ENCODE measurements at places on chromosomes 7 and 10.
A peak's percentile ranks its signal among the peaks of the same experiment; 100 is the strongest.

DNA sequence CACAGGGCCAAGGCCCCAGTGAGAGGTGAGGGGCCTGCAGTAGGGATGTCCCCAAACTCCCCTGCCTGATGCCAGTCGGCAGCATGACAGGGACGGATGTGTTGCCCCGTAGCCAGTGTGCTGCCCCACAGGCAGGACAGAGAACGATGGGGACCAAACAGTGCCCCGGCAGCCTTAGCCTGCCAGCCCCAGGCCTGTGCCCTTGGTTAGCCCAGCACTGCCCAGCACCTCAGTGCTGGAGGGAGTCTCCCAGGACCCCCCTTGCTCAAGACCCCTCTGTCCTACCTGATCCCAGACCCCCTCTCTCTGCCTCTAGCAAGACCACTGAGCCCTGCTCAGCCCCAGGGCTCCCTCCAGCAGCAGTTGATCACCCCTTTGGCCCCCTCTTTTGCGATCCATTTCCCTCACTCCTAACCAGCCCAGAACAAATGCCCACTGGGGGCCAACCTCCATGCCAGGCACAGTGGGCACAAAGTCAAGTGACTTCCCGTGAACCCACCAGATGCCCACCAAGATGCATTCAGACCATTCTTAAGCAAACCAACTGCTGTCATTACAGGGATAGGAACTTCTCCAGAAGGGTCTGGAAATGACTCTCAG is 34.0 kb downstream of the OAT start:
- DNase-seq, result no peak

DNA sequence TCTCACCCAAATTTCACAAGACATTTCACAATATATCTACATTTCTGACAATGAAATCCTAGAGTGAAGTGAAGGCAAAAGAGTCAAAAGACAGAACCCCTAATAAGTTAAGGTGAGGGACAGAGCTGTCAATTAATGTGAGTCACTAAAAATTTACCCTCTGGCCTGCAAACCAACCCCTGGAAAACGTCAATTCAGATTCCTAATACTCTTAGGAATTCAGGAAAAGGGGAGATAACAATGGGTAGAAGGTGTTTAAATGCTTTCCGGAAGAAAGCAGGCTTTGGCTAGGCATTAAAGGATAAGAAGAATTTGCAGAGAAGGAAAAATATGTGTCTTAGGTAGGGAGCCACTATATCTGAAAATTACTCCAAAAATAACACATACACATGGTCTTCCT is 299.6 kb downstream of the INHBA start:
- no peak for DNase-seq

DNA sequence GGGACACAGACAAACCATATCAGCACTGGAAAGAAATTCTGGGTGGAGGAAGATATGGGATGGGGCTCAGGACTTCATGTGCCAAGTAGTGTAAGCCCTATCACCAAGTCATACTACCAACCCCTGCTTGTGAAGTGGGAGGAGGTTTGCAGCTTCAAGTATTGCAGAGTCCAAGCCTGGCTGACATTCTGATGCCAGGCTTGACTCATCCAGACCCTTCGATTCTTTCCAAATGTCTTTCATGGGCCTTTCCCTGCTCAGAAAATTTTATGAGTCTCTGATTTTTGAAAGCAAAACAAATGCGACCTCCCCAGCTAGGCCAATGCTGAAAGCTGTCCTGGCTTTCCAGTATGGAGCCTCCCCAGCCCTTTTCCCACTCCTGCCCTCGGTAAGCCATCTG is 45.1 kb upstream of the SMNDC1 start:
- DNase-seq, result no peak

DNA sequence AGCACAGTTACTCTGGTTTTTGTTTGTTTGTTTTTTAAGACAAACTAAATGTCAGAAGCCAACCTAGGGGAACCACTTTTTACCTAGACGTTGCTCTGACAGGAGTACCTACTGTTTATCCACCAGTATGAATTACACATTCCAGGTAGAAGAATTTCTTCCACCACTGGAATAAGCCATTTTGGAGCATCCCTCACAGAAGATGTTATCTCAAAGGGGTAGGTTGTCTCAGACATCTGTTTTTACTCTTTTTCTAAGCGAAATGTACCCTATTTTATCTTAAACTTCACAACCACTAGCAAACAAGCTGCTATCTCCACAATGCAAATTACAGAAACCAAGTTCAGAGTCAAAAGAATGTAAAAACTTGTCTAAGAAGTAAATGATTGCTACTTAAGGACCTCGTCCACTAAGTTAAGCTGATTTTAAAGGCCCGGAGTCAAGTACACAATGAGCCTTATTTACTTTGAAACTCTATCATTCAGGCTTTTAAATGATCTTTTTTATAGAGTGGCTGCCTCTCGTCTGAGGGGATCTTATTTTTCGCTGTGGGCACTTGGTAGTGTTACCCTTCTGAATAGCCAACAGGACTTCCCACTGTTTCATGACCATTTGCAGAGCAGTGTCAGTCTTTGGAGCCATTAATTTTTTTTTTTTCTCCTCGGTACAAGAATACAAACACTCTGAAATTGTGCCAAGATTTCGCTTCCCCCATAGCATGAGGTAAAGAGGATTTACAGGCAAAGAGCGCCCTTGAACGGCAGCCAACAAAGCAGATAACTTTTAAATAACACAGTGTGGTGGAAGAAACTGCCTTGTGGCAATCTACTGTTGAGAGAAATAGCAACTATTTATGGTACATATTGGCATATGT is 15.7 kb upstream of the ARMC3 start:
- DNase-seq, result peak; percentile 78

GRCh38 chr10:87722716-87723115 is 63.0 kb downstream of the PAPSS2 start:
- no peak for DNase-seq

- no peak for DNase-seq
Measured at GRCh38 chr10:113261611-113262091, 291.2 kb upstream of the HABP2 start.

- no peak for DNase-seq
Measured at GRCh38 chr10:123792248-123792978, 99.2 kb downstream of the CPXM2 start.

- DNase-seq, result no peak
Measured at GRCh38 chr7:138838166-138838565, 40.2 kb upstream of the ATP6V0A4 start.

- DNase-seq, result no peak
Measured at GRCh38 chr7:150363872-150364271, 4.8 kb upstream of the REPIN1 start.

GRCh38 chr10:109105725-109106124 is 817.6 kb downstream of the XPNPEP1 start:
- no peak for DNase-seq

DNA sequence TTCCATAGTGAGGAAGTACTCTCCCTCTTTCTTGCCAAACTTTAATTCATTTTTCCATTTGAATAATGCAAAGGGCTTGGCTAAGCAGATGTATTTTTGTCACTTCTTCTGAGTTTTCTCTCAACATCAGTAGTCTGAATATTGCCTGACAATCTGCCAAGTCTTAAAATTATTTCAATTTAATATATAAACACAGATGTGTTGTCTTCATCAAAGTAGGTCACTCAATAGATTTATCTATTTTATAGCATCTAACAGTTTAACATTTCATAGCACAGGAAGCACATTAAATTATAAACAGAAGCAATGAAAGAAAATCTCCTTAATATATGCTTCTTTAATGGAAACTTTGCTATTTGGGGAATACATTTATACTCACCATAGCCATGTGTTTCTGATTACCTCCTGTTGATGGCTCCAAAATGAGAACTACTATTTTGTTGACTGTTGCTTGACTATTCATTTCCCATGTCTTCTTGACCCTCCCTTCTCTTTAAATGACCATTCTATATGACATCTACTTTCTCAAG is 4.5 kb downstream of the CPED1 start:
- no peak for DNase-seq

- DNase-seq, result no peak
Measured at GRCh38 chr10:22633528-22633927, 80.8 kb downstream of the PIP4K2A start.

Measured in NCI-H82 (cell line).